ENCODE measurements at places on chromosomes 6 and 20.

GRCh38 chr6:19838442-19839236, 1.5 kb downstream of the ID4 start:
- DNase-seq: no peak

DNA sequence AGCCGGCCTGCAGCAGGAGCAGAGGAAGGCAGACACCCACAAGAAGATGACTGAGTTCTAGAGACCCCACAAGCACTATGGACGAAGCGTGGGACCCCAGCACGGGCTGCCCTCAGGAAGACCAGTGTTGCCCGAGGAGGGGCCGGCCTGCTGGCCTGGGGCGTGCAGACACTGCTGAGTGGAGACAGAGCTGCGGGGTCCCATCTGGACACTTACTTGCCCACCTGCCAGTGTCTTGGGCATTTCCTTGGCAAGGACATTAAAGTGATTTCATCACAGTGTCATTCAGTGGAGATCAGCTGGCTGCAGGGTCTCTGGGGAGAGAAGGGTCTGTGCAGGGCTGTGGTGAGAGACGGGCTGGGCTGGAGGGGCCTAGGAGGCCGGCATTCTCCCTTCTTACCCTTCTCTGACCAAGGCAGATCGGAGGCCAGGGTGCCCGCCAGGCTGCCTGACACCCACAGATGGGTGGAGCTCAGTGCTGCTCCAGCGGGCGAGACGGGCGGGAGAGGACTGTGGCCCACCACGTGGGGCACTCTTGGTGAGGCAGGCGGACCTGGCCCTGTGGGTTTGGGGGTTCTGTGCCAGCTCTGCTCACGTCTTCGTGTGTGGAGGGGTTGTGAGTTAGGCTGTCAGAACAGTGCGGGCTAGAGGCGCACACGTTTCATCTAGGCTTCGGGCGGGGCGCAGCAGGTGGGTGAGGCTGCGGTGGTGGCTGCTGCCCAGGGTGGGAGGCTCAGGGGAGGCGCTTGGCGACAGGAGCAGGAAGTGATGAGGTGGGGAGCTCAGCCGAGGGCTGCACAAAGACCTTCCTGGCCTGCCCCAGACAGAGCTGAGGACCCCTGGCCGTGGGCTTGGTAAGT, at the start of gene LIME1:
LIME1 (plus strand) TSS at position 806 of the 860 bp plus-strand sequence. CDS start 886 bp downstream, outside the sequence.
- DNase-seq: peak; percentile 72

- DNase-seq: no peak
These were observed 35.5 kb upstream of the TBXT start for GRCh38 chr6:166203003-166203640.

DNA sequence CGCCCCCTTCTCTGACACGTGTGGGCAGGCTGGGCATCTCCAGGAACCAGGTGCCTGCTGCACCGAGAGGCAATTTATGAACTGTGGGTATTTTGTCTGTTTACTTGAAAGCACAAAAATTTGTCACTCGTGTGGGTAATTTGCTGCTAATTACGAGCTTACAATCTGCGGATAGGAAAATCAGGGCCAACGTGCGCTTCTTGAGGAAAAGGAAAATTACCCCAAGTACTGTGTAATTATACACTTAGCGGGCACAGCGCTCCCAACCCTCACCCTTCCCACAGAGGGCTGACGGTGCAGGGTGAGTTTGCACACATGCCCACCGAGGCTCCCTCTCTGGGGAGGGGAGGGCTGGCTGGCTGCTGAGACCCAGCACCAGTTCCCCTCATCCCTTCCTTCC, 25.3 kb upstream of the MDGA1 start:
- no peak for DNase-seq

GRCh38 chr6:168692193-168692914, 251.4 kb downstream of the SMOC2 start:
- DNase-seq: no peak

- no peak for DNase-seq
These were observed 554.5 kb upstream of the AGPAT4 start for GRCh38 chr6:161828355-161828754.

GRCh38 chr6:167558246-167559177, 233.6 kb downstream of the TTLL2 start:
- DNase-seq: no peak

DNA sequence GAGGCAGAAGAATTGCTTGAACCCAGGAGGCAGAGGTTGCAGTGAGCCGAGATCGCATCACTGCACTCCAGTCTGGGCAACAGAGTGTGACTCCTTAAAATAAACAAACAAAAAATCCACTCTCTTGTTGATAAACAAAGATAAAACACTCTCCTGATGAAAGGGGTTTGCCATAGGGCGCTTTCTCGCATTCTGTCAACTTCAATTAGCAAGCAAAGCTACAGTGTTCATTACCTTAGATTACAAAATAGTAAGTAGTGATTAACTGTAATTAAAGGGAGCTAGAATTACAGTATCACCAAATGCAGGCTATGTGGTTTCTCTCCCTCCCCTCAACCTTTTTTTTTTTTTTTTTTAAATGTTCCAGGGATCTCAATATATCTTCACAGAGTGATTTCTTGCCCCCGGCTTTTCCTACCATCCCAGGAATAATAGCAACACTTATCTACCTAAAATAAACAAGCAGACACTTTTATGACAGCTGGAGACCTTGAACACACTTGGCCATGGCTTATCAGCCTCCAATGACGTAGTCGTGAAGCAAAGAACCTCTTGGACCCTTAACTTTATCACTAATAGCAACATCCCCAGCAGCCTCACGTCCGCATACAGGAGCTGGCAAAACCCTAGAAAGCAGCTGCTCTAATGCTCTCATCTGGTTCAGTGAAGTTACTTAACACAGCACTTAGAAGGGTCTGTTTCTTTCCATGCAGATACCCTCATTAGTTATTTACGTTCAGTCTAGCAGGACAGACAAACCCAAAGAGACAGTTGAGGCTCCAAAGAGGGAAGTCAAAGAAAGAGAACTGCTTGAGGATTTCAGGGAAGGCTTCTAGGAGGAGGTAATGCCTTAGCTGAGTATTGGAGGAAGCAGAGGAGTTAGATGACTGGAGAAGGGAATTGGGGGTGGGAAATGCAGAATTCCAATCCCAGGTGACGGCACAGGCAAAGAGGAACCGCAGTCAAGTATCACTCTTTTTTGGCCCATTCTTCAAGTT, 37.9 kb upstream of the NEDD9 start:
- no peak for DNase-seq

DNA sequence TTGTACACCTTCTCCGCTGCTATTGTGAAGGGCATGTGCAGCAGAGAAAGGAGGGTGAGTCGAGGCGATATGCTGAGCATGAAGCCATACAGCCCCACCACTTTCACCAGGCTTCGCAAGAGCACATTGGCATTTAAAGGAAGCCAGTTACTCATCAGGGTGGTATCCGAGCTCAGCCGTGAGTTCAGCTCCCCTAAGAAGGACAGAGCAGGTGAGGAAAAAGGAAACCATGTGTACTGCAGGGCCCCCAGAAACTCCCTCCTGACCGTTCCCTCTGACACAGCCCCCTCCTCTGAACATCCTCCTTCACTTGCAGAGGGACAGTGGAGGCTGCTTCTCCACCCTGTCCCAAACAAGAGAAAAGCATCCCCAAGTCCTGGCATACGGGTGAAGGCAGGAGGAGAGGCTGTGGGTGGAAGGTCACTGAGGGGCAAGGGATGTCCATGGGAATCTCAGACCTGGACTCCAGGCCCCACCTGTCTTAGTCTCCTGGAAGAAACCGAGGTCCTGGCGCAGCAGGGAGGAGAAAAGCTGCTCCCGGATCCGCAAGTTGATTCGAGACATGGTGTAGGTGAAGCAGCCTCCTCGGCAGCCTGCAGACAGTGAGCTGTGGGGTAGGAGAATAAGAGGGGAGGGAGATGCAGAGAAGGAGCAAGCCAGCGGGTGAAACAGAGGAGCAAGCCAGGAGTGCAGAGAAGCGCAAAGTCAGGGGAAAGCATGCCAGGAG, 3.2 kb downstream of the TAP2 start:
- DNase-seq: no peak

DNA sequence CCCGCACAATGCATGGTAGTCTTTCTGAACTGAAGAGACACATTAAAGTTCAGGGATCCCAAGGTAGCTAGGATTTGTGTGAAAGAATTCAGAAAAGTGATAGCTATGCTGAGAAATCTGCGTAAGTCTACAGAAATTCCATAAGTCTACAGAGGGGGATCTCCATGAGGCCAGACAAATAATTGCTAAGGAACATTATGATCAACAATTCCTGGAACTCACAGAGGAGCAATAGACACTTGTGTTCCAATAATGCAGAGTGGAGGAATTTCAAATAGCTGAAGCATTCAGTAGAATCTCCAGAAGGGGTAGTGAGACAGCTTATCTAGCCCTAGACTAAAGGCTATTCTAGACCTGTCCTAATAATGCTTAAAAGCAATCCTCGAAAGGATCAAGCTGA, 315.7 kb upstream of the ECI2 start:
- DNase-seq: no peak

DNA sequence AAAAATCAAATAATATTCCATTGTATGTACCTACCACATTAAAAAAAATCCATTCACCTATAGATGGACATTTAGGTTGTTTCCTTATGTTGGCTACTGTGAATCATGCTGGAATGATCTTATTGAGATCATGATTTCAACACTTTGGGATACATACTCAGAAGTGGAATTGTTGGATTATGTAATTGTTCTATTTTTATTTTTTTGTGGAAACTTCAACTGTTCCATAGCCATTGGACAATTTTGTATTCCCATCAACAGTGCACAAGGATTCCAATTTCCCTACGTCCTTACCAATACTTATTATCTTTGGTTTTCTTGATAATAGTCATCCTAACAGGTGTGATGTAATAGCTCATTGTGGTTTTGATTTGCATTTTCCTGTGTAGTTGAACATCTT, 834.0 kb downstream of the MAFB start:
- no peak for DNase-seq

GRCh38 chr6:106613590-106613989, 15.7 kb downstream of the RTN4IP1 start:
- no peak for DNase-seq

- DNase-seq: no peak
These were observed 26.6 kb upstream of the TULP4 start for GRCh38 chr6:158285656-158286021.

- DNase-seq: no peak
These were observed 122.0 kb upstream of the ID4 start for GRCh38 chr6:19715167-19715551.

DNA sequence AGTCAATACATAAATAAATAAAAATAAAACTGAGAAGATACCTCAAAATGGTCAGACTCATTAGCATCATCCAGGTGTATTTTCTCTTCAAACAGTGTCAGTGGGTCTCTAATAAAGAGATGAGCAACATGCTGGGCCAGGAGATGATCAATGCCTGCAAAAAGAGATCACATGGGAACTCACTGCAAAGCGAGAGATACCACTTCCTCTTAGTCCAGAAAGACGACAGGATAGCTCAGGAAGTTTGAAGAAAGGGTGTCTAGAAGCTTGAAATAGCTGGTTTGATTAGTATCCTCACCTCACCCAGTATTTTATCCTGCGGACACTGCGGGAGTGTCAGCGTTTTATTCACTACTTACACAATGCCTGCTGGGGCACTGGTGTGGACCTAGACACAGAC, 38.0 kb downstream of the GCLC start:
- no peak for DNase-seq

- no peak for DNase-seq
These were observed 12.1 kb downstream of the APMAP start for GRCh38 chr20:24980291-24981053.

- DNase-seq: no peak
These were observed 28.8 kb upstream of the SYNJ2 start for GRCh38 chr6:157952861-157953351.

All from stimulated activated CD8-positive, alpha-beta memory T cell treated with anti-CD3 and anti-CD28 coated beads, Interleukin-7, amount 100 ng/mL, for 4 hours (primary cell).